ENCODE measurements at places on chromosomes 4 and X.

DNA sequence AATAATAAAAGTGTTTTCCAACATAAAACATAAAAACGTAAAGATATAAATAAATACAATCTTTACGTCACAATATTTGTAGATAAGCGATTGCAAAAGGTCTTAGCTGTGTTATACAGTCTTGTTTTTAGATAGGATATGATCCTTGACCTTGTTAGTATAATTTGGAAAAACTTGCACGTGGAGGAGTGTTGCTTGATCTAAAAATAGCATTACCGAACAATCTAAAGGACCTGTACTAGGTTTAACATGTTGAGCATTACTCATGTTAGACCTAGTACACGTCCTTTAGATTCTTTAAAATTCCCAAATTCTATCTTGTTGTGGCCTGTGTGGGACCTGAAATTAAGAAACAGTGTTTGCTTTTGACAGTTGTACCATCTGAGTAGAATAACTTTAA, 1.6 kb downstream of the METAP1 start:
- DNase-seq: no peak

- DNase-seq: no peak
Measured at GRCh38 chr4:94507708-94508107, 56.0 kb downstream of the PDLIM5 start.

- no peak for DNase-seq
Measured at GRCh38 chr4:40916880-40917279, 167.1 kb downstream of the NSUN7 start.

DNA sequence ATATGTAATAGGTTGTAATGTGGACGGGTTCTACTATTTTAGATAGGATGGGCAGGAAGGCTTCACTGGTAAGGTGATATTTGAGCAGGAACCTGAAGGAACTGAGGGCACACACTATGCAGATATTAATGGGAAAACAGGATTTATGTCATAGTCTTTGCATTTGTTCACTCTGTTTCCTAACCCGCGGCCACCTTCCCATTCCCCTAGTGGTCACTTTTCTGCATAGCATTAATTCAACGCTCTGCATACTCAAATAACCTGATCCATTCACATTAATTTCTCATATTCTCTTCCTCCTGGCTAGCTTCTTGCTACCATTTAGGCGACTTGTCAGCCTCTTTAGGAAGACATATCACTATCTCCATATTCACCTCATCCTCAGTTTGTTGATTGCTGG, 61.5 kb downstream of the GSPT2 start:
- no peak for DNase-seq

GRCh38 chrX:50180073-50180940, 20.5 kb downstream of the AKAP4 start:
- DNase-seq: no peak

DNA sequence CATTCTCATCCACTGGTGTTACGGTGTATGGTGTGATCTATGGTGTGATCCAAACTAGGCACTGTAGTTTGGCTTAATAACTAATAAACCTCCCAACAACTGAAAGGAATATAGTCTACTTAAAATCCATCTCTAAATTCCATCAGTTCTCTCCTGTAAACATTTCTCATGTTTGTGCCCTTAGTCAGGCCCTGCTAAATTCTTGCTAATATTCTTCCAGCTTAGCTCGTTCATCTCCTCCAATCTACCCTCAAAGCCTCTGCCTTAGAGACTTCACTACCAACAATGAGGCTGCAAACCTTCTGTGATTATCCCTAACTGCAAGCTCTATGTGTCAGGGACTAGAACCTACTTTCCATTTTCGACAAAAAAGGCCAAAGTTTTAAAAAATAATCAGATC, 28.1 kb downstream of the ZAR1 start:
- no peak for DNase-seq

GRCh38 chrX:12496343-12496742, 294.9 kb upstream of the PRPS2 start:
- DNase-seq: no peak

DNA sequence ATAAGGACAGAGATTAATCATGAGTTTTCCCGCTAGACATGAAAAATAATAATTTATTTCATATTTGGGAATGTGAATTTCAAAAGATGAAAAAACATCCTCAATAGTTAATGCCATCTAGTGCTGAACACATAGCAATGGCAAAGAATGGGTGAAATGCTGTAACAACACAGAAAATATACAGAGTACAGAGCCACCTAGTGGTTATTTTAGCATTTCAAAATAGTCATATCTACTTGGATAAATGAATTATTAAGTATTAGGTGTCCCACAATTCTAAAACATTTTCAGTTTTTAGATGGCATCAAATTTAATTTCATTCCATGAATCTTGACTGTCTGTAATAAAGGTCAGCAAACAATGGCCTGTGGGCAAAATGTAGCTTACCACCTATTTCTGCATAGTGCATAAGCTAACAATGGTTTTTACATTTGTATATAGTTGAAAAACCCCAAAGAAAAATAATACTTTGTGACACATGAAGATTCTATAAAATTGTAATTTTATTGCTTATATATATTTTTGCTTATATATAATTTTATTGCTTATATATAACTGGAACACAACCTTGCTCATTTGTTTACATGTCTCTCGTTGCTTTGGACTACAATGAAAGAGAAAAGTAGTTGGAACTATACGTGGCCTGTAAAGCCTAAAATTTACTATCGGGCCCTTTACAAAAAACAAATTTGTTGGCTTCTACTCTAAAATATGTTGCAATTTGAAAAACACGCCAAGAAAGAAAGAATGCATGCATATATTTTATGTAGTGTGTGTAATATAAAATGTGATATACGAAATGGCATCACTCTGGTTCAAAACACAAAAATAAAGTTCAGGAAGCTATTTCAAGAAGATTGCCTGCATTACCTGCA, 99.1 kb upstream of the FAM47C start:
- no peak for DNase-seq

GRCh38 chr4:65825116-65825753, 154.9 kb upstream of the EPHA5 start:
- no peak for DNase-seq

DNA sequence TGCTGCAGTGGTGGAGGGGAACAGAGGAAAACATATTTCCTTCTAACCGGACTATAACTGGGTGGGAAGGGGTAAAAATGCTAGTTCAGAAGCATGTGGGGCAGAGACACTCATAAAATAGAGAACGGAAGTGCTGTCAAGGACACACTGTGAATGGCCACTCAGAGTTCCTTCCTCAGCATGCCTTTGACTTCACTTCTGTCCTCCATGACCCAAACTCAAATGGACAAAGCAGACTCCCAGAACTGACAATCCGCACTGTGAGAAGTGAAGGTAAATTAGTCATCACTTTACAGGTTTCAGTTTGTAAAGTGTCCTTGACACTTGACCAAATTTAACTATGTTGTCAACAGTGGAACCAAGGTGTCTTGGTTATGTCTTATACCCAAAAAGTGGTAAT, 30.2 kb upstream of the ELF2 start:
- no peak for DNase-seq

DNA sequence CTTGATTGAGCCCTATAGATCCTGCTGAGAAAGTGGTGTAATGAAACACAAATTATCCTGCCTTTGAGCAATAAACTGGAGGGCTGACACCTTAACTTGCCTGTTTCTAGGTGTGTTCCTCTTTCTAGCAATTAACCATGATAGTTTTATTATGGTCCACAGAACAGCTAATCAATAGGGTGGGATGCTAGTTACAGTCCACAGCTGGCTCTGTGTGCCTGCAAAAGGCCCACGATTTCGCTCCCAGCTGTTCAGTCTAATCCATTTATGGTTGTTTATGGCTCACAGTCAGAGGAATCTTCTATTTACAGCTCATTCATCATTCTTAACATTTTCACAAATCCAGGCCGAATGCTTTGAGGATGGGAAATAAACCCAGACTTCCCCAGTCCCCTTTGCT, 674.9 kb downstream of the SMARCA1 start:
- no peak for DNase-seq

GRCh38 chrX:108223585-108223984, 132.0 kb downstream of the ATG4A start:
- DNase-seq: no peak

DNA sequence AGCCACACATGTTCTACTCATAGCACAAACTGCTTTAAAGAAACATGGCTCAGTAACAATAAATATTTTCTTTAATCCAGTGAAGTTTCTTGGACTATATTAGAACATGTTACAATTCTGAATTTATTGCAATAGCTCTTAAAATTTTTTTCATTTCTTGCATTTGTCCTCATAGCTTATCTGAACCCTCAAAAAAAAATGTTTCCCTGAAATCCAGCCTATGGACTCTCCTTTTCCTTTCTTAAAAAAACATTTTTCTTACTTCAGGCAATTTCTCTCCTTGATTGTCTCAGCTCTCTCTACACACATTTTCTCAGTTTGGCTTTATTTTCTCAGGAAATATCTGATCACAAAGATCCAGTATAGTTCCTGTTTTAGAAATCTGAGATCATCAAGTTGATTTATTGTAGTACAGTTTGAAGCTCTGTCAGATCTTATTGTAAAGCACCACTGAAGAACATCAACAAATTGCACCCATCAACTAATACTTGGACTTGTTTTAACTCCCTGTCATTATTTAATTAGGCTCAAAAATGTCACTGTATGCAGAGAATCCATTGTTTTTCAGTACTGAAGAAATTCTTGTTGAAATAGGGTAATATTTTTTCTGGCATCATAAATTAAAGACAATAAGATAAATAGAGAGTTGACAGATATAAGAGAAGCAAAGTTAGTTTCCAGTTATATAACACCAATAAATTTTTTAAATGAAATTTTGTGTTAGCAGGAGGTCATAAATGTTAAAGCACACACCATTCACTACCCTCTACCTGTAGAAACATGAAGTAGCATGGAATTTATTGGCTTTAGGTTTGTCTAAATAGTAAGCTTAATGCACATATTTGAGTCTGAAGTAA, 317.7 kb downstream of the ARHGAP24 start:
- no peak for DNase-seq

GRCh38 chrX:130125091-130125874, 15.0 kb upstream of the ELF4 start:
- no peak for DNase-seq

- no peak for DNase-seq
Measured at GRCh38 chrX:13367950-13368349, 48.1 kb upstream of the ATXN3L start.

- no peak for DNase-seq
Measured at GRCh38 chr4:149983401-149983800, 94.8 kb upstream of the DCLK2 start.

- no peak for DNase-seq
Measured at GRCh38 chrX:5936438-5936837, 292.2 kb downstream of the NLGN4X start.

DNA sequence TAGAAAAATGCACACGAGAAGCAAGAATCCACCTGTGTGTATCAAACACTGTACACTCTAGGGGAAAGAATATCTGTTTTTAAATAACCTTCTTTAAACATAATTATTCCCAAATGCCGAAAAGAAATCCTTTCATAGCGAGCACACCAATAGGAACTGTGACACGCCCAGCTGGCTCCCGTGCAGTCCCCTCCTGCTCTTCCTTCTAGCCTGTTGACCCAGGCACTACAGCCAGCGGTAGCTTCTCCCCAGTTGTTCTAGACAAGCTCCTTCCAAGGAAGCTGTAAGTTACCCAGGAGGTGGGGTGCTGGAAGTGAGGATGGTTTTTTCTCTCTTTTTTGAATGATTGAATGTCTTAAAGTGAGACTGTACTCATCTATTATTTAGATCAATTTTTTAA, 19.5 kb upstream of the NOCT start:
- no peak for DNase-seq

GRCh38 chr4:86338989-86339388, 20.9 kb downstream of the MAPK10 start:
- no peak for DNase-seq

DNA sequence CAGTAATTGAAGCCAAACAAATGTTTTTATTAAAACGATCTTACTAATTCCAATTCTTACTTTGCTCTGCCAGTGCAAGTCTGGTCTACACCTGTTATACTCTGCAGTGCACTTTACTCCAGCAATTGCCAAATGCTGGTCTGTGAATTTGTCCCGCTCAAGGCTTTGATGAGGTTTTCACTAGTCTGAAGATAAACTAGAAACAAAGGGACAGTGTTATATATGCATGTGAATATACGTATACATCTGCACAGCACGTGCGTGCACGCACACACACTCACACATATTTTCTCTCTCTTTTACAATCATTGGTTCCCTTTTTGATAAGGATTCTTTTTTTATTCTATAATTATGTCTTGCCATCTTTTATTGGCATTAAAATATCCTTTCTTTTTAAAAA, 88.5 kb upstream of the LCORL start:
- no peak for DNase-seq

DNA sequence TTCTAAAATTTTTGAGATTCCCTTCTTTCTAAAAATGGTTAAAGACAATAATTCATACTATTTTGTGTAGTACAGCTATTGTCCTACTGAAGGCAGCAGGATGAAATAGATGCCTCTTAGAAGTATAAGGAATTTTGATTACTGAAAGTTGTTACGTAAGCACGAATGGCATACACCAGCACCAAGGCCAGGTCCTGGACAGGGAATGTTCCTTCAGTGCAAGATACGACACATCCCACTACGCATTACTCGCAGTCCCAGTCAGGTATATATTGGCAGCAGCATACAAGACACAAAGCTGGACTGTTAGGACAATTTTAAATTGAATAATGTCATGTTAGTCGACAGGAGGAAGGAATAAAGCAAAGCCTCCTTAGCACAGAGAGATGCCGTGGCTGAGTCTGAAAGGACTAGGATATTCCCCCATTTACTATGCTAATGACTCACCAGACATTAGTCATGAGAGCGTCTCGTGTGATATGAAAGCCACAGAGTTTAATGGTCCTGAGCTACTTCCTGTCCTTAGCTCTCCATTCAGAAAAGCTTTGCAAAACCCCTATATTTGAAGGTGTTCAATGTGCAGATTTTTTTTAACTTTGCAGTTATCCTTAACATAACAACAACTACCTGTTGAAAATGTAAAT, 504.3 kb downstream of the FAM133A start:
- DNase-seq: no peak

- no peak for DNase-seq
Measured at GRCh38 chr4:155478336-155478835, 101.6 kb upstream of the MAP9 start.

DNA sequence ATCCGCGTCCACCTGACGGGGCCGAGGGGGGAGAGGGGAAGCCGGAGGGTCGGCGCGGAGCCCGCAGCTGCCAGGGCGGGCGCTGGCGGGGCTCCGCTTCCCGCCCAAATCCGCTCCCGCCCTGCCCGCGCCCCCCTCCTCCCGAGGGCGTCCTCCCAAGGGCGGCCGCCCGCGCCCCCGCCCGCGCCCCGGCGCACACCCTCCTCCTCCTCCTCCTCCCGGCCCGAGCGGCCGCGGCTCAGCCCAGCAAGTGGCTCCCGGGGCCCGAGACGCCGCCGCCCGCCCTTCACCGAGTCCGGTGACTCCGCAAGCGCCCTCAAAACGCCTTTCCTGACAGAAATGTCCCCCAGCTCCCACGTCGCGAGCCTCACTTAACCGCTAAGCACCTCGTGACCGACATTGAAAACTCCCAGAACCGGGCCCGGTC, 487 bp downstream of the HMGB2 start:
- DNase-seq: no peak

- DNase-seq: no peak
Measured at GRCh38 chr4:143241892-143242291, 57.2 kb downstream of the USP38 start.

GRCh38 chr4:172998527-172999469, 169.8 kb upstream of the GALNT7 start:
- DNase-seq: no peak
